ENCODE measurements at places on chromosomes 2 and 18.
A peak's percentile ranks its signal among the peaks of the same experiment; 100 is the strongest.

GRCh38 chr2:57330447-57330846, 716.2 kb upstream of the VRK2 start:
- no peak overlapping the region for H3K27ac ChIP-seq
- H3K4me1 ChIP-seq, result no peaks in the 10 kb centered on the region
- H3K36me3 ChIP-seq, result no peaks in the 10 kb centered on the region
- no peak for DNase-seq
- no peak overlapping the region for H3K4me3 ChIP-seq

GRCh38 chr2:237868631-237869342, 9.4 kb downstream of the RAMP1 start:
- no peak for DNase-seq
- no peaks in the 10 kb centered on the region for H3K36me3 ChIP-seq
- H3K27ac ChIP-seq, result no peak overlapping the region
- peaks cover 21% of the 10 kb centered on the region for H3K4me1 ChIP-seq

- no peaks in the 10 kb centered on the region for H3K36me3 ChIP-seq
- H3K4me1 ChIP-seq, result no peaks in the 10 kb centered on the region
- H3K27ac ChIP-seq, result no peak overlapping the region
- H3K27me3 ChIP-seq, result no peaks in the 10 kb centered on the region
- no peak for DNase-seq
- no peak overlapping the region for H3K4me3 ChIP-seq
Measured at GRCh38 chr2:220318508-220318907, 691.1 kb downstream of the SLC4A3 start.

GRCh38 chr2:28360058-28360717, 32.5 kb upstream of the FOSL2 start:
- H3K27me3 ChIP-seq, result no peaks in the 10 kb centered on the region
- H3K27ac ChIP-seq, result peak overlapping the region; percentile 97
- H3K4me3 ChIP-seq, result no peak overlapping the region
- H3K36me3 ChIP-seq, result no peaks in the 10 kb centered on the region
- DNase-seq, result no peak

DNA sequence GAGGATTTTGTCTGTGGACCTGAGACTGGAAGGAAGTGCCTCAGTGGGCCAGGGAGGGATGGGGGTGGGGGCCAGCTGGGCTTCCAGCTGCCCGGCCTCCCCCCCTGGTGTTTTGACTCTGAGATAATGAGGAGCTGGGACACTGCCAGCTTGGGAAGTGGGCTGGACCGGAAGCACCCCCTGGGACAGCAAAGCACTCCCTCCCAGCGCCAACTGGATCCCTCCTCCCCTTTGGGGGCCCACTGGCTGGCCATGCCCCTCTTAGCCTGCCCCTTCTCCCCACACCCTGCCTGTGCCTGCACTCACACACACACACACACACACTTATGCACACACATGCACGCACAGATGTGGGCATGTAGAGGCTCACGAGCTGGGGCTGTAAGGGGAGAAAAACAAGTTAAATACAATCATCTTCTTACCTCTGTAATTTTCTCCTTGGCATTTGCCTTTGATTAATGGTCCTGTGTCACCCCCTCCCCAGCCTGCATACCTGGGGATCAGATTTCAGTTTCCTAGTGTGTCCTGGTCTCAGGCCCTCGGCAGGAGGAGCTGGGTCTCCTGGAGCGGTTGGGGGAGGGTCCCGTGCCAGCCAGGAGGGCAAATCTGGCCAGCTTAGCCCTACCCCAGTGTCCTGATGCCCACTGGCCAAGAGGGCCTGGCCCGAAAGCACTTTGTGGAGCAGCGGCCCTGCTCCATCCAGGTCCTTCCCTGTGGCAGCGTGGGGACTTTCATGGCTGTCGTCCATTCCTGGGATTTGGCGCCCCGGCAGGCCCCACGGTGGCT, 3.6 kb downstream of the ITM2C start:
- DNase-seq, result no peak
- H3K27ac ChIP-seq, result no peak overlapping the region
- H3K4me3 ChIP-seq, result no peak overlapping the region
- H3K4me1 ChIP-seq, result peaks cover 67% of the 10 kb centered on the region
- peaks cover 25% of the 10 kb centered on the region for H3K27me3 ChIP-seq

- no peak overlapping the region for H3K4me3 ChIP-seq
- H3K27me3 ChIP-seq, result no peaks in the 10 kb centered on the region
- H3K27ac ChIP-seq, result no peak overlapping the region
Measured at GRCh38 chr2:215951558-215951957, 61.8 kb downstream of the MREG start.

DNA sequence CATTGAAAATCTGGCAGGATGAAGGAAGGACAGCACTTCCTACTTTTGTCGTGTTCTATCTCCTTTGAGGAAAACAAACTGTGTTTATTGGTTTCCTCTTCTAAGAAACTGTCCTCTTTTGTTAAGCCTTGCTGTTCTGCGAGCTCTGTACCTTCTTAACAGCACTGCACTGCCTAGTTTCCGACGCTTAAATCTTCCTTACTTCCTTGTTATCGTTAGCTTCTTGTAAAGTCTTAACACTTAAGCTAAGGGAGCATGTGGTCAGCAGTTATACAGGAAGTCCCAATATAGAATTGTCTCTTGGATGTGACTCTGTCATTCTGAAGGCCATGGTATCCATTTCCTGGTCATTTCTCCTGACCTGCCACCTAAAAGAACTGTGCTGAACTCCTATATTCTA, 552.8 kb upstream of the NRP2 start:
- no peak for DNase-seq
- H3K27me3 ChIP-seq, result no peaks in the 10 kb centered on the region
- H3K4me3 ChIP-seq, result no peak overlapping the region
- no peaks in the 10 kb centered on the region for H3K36me3 ChIP-seq
- H3K4me1 ChIP-seq, result no peaks in the 10 kb centered on the region

DNA sequence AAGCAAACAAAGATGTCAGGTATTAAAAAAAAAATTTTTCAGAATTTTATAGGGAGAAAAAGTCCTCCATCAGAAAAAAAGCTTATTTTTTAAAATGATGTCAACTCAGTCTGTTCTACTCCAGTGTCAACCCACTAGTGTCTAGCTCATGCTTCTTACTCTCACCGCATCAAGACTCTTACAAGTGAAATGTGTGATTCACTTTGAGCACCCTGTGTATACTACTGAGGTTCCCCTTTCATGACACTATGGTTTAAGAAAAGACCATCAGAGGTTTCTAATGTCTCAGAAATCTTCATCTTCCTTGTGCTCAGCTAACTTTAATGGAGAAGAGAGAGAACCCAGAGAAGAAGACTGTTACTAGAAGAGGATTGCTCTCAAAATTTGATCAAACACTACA, 43.4 kb downstream of the FEZ2 start:
- no peak overlapping the region for H3K27ac ChIP-seq
- peaks cover 3% of the 10 kb centered on the region for H3K4me1 ChIP-seq
- DNase-seq, result no peak
- H3K27me3 ChIP-seq, result no peaks in the 10 kb centered on the region
- H3K4me3 ChIP-seq, result no peak overlapping the region
- peaks cover 38% of the 10 kb centered on the region for H3K36me3 ChIP-seq

GRCh38 chr18:28647961-28648360, 471.0 kb upstream of the CDH2 start:
- H3K27me3 ChIP-seq, result no peaks in the 10 kb centered on the region
- no peak overlapping the region for H3K4me3 ChIP-seq
- no peaks in the 10 kb centered on the region for H3K4me1 ChIP-seq
- no peak overlapping the region for H3K27ac ChIP-seq
